ENCODE measurements at places on chromosomes 16 and 17.

DNA sequence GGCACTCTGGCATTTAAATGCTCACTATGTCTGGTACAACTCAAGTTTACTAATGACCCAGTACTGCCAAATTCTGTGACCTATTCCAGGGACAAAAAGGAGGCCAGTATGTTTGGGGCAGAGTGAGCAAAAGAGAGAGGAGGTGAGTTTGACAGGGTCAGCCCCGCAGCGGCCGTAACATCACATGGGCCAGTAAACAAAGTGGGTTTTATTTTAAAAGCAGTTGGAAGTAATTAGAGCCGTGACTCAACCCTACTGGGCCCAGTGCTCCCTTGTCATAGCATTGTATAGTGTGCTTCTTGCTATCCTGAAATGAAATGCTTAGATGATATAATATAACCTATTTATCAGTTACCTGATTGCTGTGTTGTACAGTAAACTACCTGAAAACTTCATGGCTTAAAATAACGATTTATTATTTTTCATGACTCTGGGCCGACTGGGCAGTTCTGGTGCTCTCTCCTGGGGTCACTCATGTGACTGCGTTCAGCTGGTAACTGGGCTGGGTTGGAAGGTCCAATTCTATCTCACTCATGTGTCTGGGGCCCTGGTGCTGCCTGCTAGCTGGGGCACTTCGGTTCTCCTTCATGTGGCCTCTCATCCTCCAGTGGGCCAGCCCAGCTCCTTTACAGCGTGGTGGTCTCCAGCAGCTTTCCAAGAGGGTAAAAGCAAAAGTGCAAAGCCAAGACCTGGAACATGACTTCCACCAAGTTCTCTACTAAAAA lies 27.4 kb downstream of the IQCK start:
- DNase-seq: no peak

DNA sequence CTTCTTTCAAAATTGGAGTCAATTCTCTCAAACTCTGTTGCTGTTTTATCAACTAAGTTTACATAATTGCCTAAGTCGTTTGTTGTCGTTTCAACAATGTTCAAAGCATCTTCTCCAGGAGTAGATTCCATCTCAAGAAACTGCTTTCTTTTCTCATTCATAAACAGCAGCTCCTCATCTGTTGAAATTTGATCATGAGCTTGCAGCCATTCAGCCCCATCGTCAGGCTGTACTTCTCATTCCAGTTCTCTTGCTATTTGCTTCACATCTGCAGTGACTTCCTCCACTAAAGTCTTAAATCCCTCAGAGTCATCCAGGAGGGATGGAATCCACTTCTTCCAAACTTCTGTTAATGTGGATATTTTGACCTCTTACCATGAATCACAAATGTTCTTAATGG lies 230.6 kb downstream of the IRF8 start:
- DNase-seq: no peak

DNA sequence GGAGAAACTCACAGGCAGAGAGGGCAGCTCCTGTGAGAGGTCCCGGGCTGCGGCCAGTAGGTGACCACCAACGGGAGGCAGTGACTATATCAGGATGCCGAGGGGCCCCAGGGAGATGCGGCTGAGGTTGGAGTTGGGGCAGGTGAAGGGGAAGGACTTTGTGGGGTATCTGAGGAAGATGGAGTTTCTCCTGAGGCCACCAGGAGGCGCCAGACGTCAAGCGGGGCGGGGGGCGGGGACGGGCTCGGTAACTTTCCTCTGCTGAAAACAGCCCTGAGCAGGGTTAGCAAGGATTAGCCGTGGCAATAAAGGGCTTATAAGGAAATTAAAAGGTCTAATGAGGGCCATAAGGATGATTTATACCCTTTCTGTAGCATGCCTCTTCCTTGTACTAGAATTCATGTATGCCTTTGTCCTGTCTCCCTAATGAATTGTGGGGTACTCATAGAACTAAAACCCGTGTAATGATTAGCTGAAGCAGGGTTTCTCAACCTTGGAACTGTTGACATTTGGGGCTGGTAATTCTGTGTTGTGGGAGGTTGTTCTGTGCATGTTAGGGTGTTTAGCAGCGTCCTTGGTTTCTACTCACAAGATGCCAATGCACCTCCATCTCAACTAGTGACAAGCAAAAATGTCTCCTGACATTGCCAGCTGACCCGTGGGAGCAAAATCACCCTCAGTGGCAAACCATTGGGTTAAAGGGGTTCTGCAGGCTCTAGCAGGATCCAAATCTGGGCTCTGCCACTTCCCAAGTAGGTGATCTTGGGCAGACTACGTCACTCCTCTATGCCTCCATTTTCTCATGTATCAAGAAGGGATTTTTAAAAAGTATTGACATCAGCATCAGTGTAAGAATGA lies 74.8 kb upstream of the GRIN2A start:
- DNase-seq: no peak

GRCh38 chr16:27534256-27534655 lies 15.5 kb downstream of the GTF3C1 start:
- DNase-seq: no peak

- no peak for DNase-seq
Measured at GRCh38 chr16:23807028-23807427, 28.8 kb upstream of the PRKCB start.

- DNase-seq: no peak
Measured at GRCh38 chr17:32742681-32743538, 134.0 kb downstream of the MYO1D start.

DNA sequence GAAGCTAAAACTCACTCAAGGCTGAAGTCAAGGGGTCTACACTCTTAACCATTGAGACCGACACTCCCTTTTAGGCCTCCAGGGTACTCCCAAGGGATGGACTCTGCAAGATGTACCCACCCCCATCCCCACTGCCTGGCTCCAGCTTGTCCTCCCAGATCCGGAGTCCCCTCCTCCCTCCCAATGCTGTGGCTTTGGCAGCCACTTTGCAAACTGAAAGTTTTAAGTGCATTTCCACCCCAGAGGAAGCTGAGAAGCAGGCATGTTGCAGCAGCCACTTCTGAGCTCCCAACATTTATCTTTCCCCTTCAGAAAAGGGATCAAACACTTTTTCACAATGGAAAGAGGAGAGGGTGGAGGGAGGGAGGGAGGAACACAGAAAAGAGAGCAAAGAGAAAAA lies 115.2 kb downstream of the COPRS start:
- DNase-seq: no peak

DNA sequence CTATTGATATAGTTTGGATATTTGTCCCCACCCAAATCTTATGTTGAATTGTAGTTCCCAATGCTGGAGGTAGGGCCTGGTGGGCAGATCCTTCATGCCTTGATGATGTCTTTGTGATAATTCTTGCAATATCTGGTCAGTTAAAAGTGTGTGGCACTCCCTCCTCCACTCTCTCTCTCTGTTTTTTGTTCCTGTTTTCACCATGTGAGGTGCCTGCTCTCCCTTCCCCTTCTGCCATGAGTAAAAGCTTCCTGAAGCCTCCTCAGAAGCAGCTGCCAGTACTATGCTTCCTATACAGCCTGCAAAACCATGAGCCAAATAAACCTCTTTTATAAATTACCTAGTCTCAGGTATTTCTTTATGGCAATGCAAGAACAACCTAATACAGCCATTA lies 47.3 kb downstream of the TOM1L2 start:
- no peak for DNase-seq

DNA sequence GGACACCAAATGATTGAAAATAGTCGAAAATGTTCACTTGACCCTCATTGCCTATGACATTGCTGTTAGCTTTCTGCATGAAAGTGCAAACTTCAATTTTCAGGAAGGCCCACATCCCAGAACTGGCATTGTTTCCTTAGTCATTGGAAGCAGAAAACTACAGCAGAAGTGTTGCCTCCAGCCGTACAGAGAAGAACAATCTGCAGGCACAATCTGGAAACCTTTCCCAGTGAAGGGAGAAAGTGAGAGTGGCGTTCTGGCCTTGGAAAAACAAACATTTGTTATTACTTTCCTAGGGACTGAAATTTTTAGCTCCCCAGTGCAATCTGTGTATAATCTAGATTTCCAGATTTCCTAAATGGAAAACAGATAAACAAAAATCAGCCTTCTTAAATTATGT lies 529.5 kb upstream of the RBFOX1 start:
- peak; percentile 17 for DNase-seq

GRCh38 chr17:50938821-50939541 lies 72.8 kb upstream of the TOB1 start:
- DNase-seq: no peak

DNA sequence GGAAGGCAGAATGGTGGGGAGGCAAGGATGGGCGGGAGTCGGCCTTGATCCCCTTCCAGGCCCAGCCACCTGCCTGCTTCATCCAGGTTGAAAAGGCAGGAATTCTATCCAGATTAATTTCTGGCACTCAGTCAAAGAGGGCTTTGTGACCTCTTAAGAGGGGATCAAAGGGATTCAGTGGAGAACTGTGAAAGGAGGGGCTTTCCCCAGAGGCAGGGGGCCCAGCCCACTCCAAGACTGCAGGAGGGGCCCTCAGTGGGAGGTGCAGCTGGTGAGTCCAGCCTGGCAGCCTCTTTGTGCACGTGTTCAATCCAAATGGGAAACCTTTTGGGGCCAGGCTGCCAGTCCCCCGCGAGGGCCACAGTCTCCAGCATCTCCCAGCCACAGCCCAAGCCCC lies 148.5 kb upstream of the PLCG2 start:
- no peak for DNase-seq

DNA sequence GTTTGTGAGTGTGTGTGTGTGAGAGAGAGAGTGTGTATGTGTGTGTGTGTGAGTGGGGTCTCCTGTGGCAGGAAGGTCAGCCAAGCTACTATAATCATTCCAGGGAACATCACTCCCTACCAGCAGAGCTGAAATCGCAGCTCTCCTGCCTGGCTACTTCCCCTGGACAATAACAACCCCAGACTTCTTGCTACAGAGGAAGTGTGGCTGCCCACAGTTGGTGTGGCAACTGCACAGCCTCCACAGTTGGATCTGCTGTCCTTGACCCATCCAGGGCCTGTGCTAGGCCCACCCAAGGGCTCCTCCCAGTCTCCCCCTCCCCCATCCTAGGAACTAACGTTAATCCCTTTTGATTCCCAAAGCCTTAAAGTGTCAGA lies 1.5 kb downstream of the SLC13A5 start:
- DNase-seq: no peak

GRCh38 chr16:87664792-87665191 lies 62.5 kb downstream of the JPH3 start:
- no peak for DNase-seq

Measured in cerebellar nuclear complex (tissue), 1 donor.